ENCODE measurements at places on chromosomes 12 and 14. TPM values are rescaled to one million over a fixed set of nuclear protein-coding genes. Genes with fewer than 3 reads are reported as not detected.

PTPN11 gene
- 53.7 TPM for polyA plus RNA-seq

ZNF384 gene
- 2.8 TPM for polyA plus RNA-seq

PRIMA1 gene
- polyA plus RNA-seq, result 0.21 TPM

SLC17A8 gene
- polyA plus RNA-seq, result 0.48 TPM

EML5 gene
- polyA plus RNA-seq, result 1.4 TPM

C12orf76 gene
- polyA plus RNA-seq, result 199 TPM

KRT3 gene
- not detected for polyA plus RNA-seq

SCAF11 gene
- 93.3 TPM for polyA plus RNA-seq

RIPK3 gene
- polyA plus RNA-seq, result not detected

TMTC1 gene
- polyA plus RNA-seq, result 43.2 TPM

NIN gene
- 6.5 TPM for polyA plus RNA-seq

ACRBP gene
- not detected for polyA plus RNA-seq

EPYC gene
- not detected for polyA plus RNA-seq

KRT86 gene
- 0.19 TPM for polyA plus RNA-seq

DHRS4 gene
- polyA plus RNA-seq, result 2.8 TPM

AKAP5 gene
- 0.28 TPM for polyA plus RNA-seq

KLHDC2 gene
- polyA plus RNA-seq, result 79.3 TPM

MAP1LC3B2 gene
- 2.1 TPM for polyA plus RNA-seq

RARG gene
- polyA plus RNA-seq, result 0.74 TPM

Data from Purkinje cell (primary cell).